Cerebellar nuclear complex (tissue), 1 donor: ENCODE measurements at places on chromosomes 2 and 18.

DNA sequence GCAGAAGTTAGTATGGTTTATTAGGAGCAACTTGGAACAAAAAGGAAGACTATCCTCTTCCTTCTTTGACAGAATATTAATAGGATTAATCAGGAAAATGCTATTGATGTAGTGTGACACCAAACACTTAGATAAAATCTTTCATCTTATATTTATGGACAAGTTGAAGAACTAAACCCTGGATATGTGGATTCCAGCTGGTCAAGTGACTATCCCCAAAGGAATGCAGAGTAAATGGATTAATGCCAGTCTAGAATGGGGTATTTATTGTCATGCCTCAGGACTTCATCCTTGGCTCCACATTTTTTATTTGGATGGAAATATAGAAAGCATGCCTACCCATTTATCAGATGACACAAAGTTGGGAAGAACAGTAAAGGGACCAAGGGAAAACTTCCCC, 124.0 kb upstream of the TTC39C start:
- no peak for DNase-seq

DNA sequence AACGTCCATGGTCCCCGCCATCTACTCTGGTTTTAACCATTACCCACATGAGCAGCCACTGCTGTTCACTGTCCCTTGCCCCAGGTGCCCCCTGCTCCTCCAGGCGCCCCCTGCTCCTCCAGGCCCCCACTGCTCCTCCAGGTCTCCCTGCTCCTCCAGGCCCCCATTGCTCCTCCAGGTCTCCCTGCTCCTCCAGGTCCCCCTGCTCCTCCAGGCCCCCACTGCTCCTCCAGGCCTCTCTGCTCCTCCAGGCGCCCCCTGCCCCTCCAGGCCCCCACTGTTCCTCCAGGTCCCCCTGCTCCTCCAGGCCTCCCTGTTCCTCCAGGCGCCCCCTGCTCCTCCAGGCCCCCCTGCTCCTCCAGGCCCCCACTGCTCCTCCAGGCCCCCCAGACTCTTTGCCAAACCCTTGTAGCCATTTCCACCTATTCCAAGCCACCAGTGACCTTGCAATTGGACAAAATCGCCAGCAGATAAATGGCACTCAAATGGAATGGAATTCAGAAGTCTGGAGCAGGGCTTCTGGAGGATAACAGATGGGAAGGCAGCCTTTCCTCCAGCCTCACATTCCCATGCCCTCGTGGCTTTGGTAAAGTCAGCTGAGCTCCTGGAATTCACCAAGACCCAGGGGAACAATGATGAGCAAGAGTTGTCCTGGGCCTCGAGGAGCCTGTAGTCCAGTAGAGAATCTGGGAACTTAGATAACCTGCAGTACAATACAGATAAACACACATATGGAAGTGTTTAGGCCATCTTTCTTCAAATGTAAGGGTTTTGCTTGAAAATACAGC, 13.3 kb upstream of the RPL31 start:
- no peak for DNase-seq

DNA sequence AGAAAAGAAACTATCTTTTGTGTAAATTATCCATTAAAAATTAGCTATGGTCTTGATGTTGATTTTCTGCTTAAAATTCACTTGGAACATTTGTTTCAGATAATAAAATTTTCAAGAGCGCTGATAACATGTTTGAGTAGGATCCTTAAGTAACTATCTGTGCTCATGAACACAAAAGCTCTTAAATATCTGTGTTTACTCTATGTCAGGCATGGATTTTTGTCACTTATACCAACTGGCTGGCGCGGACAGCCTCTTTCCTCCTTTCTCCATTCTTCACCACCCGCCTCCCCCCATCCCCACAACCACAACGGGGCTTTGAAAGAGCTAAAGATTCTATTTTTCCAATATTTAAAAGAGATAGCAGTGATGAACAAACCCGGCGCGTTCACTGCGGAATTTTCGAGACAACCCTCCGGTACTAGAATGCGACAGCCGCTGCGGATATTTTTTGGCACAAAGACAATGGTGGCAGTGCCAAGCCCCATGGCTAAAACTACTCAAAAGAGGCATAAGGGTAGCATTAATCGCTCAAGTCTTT, 181.5 kb downstream of the TCF4 start:
- peak; percentile 10 for DNase-seq

DNA sequence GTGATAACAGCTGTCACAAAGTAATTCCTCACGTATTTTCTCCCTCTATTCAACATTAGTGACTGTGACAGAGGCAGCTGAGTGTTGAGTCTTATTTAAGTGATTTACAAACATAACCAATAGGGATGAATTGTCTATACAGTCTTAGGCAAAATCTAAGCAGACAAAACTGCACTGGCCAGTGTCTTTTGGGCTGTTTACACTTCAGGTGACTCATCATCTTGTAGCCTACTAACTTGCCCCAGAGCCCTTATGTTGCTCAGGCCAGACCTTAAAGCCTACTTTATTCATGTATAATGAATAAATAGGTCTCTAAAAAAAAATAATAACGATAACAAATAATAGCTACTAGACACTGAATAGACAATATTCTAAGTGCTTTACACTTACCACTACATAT, 17.2 kb downstream of the THOC1 start:
- DNase-seq, result no peak

DNA sequence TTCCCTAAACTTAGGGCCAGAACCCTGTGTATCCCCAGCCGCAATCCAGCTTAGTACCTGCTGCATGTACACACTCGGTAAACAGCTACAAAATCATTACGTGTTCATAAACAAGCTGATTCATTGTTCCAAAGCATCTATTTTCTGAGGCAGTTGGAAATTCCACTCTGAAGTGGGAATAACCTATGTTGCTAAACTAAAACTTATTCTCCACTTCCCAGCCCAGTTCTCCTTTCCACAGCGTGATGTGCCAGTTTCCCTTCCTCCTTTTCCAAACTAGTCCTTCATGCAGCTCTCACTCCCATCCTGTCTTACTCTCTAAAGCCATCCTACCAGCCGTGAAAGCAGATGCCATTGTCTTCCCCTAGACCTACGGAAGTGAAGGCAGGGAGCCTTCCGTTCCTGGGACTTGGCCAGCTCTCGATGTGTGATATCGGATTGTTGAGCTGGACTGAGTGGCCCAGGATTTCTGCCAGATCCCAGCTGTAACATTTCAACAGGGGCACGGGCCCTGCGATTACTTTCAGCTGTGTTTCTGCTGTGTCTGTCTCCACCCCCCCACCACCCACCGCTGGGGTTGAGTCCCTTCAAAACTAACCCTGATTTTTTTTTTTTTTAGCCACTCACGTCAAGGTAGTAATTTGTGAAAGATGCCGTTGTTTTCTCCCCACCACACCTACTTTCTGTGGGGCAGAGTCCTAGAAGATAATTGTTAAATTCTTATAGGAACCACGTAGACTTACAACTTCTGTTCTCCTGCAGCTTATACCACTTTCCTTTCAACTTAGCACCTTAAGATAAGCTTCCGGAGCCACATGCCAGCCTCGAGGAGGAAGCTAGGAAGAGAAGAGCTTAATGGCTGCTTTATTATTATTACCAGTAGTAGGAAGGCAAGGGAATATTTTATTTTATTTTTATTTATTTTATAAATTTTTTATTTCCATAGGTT, 100.9 kb downstream of the CRIM1 start:
- DNase-seq, result no peak

GRCh38 chr2:153786016-153786415, 85.7 kb upstream of the GALNT13 start:
- no peak for DNase-seq

- no peak for DNase-seq
Measured at GRCh38 chr2:68316111-68316510, 3.6 kb downstream of the CNRIP1 start.

DNA sequence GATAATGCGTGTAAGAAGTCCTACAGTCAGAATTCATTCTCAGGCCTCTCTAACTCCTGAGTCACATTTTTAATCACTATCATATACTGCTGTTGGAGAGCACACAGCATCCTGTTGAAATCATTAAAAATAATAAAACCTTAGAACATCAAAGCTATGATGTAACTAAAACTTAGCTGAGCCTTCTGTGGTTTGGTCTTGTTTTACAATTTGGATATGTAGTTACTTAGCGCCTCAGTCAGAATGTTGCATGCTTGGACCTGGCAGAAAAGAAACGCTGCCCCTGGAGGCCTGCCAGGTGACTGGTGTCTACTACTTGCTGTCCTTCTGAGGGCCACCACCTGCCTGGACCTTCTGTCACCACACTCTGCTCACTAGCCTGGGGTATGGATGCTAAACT, 261.1 kb upstream of the RASGRP3 start:
- no peak for DNase-seq

GRCh38 chr2:152234277-152234676, 58.7 kb upstream of the STAM2 start:
- no peak for DNase-seq

GRCh38 chr2:101854877-101855276, 136.9 kb upstream of the IL1R2 start:
- DNase-seq, result no peak

DNA sequence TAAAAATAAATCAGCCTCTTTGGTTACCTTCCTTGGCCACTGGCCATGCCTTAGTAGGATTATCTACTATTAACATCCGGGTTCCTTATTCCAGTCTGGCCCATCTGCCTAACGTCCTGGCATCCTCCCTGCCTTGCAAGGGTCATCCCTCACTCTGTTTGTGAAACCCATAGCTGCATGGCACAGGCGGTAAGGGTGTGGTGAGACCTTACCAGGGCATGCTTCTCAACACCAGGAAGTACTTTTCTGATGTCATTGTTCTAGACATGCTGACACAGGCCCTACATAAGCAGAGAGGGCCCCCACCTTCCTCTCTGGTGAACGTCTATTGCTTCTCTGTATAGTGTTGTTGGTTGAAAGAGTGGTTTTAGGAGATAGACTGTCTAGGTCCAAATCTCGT, 296.8 kb upstream of the SPRED2 start:
- DNase-seq, result no peak

- no peak for DNase-seq
Measured at GRCh38 chr18:31482051-31482450, 15.9 kb upstream of the DSG2 start.

GRCh38 chr2:3100386-3100785, 277.2 kb downstream of the EIPR1 start:
- no peak for DNase-seq

DNA sequence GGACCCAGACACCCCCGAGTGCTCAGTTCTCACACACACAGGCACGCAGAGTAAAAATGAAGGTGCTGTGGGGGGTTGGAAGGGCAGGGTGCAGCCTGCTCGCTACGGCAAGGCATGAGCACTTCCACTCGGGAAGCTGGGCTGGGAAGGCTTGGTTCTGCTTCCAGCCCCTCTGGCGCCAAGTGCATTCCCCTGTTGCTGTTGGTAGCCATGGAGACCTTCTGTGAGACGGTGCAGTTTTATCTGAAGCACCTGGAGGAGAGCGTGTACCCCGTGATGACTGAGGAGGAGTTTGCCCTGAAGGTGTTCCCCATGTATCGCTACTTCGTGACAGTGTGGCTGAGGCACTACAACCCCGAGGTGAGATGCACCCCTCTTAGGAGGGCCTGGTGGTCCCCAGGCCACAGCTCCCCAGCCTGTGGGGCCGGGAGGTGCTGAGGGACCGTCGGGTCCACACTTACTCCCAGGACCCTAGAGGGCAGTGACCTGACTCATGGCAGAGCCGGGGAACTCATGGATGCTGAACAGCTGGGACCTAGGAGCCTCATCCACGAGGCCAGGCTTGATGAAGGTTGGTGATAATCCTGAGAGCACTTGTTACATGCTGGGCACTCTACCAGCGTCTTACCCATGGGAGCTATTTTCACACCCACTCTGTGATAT, 15.5 kb downstream of the MROH2A start:
- no peak for DNase-seq

DNA sequence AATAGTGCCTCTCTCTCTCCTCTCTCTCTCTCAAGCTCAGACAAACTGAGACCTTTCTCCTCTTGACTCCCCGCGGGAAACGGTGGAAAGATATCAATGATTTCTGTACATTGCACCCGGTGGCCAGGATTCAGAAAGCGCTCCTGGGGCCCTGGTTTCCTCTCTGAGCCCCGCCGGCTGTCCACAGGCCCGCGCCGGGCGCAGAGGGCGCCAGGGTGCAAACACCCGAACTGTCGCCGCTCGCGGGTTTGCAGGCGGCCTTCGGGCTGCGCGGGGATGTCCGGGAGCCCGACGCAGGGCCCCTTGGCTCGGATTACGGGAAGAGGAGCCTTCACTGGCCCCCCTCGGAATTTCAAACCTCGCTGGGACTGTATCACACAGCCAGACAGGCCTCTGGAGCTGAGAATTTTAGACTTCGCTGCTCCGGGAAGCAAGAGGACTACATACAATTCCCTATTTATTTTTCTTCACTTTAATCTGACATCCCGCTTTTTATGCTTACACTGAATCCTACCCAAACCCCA, 5.2 kb upstream of the EN1 start:
- DNase-seq, result no peak

DNA sequence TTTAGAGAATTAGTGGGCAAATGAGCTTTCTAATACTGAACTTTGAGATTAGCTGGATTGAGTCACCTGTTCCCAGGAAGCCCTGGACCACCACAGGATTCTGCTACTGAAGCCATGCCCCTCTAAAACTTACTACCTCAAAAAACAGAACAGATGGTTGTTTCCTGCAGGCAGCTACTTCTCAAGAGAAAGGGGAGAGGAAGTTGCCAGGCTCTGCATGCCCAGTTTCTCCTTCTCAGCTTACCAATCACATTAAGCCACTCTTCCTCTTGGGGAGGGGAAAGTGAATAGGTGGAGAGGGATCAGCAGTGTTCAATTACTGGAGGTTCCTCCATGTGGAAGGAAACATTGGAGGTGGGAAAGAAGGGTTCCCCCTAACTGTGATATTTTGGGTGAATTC, 24.9 kb upstream of the C1GALT1C1L start:
- DNase-seq, result no peak

DNA sequence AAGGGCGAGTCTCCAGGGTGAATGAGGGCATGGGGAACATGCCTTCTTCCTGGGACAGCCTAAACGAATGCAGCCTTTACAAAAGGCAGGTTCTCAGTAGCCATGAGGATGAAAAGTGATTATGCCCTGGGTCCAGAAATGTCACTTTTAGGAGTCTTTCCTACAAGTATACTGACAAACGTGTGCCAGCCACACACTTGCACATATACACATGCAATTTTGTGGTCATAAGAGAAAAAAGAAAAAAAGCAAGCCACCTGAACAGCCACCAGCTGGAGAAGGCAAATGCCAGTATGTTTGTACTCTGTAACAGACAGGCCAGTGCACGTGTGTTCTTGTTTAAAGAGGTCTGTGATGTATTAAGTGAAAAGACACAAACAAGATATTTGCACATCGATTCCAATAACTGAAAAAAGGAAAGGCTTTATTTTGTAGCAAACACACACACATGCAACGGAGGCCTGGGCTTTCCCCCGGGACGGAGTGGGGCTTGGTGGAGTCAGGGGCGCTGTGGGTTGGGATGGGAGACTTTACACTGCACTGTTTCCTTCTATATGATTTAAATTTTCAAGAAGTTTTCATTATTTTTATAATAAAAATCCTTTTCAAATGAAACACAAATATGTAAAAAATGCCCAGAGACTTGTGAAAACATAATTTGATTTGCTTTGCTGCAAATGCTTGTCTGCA, 108.4 kb downstream of the FAM210A start:
- no peak for DNase-seq

DNA sequence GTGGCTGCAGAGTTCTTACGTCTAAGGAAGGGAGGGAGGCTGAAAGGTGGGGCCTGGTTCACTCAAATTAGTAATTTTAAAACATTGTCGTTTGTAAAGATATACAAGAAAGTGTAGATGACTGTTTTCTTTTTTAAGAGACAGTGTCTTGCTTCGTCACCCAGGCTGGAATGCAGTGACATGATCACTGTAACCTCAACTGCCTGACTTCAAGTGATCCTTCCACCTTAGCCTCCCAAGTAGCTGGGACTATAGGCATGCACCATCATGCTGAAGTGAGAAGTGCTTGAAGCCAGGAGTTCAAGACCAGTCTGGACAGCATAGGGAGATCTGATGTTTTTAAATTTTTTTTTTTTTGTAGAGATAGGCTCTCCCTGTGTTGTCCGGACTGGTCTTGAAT, 52.9 kb downstream of the HNRNPLL start:
- DNase-seq, result no peak
